ENCODE measurements at places on chromosomes 16 and 17. TPM values are rescaled to one million over a fixed set of nuclear protein-coding genes. Genes with fewer than 3 reads are reported as not detected.

The DHRS7C gene
- not detected for total RNA-seq

The SERPINF2 gene
- total RNA-seq, result under 0.01 TPM

The SCNN1B gene
- not detected for total RNA-seq

The ITGB4 gene
- 0.17 TPM for total RNA-seq

The UTS2R gene
- not detected for total RNA-seq

The TBC1D3E gene
- total RNA-seq, result not detected

The NPB gene
- 0.51 TPM for total RNA-seq

The SMIM36 gene
- not detected for total RNA-seq

The ZDHHC1 gene
- 4.4 TPM for total RNA-seq

The DOC2A gene
- 0.26 TPM for total RNA-seq

The PRKAR1A gene
- total RNA-seq, result 290 TPM

The PPM1D gene
- total RNA-seq, result 14.4 TPM

The CDR2L gene
- 12.2 TPM for total RNA-seq

Measured in fibroblast of lung (primary cell).